ENCODE measurements at places on chromosomes 2 and 18.

- DNase-seq: no peak
These were observed 21.4 kb downstream of the ALMS1 start for GRCh38 chr2:73406996-73407395.

- no peak for DNase-seq
These were observed 68.3 kb downstream of the B3GNT2 start for GRCh38 chr2:62264186-62264585.

DNA sequence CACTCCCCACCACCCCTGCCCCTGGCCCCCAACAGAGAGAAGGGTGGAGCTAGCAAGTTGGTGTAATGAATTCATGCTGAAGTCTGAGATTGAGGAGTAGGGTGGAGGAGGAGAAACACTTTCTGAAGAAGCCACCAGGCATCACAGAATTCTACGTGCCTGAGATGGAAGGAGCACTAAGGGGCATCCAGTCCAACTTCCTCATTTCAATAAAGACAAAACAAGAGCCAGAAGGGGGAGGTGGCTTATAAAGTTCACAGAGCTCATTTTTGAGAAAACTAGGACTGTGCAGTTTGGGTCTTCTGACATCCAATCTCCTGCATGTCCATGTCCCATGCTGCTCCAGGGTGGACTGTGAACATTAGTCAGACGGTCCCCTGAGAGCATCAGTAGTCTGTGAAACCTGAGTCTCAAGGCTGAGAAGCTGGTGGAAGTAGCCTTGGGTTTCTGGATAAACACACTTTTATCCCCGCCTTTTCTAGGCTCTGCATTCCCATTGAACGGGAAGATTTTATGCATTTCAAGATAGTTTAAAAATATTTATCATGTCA is 77.7 kb downstream of the TRIM43 start:
- DNase-seq: no peak

DNA sequence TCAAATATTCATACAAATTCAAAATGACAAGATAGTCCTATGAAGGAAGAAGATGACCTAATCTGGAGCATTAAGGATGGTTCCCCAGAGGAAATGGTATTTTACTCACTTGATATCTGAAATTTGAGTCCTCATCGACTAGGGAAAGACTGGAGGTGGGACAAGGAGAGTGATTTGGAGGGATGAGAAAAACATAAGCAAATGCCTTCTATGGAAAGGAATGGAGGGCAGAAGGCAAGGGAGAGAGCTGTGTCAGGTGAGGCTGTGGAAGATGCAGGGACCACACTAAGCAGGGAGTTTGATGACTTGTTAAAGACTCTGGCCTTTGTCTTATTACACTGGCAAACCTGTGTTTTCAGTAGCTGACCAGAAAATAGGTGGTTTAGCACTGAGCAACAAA is 38.4 kb downstream of the CALCRL start:
- DNase-seq: no peak

GRCh38 chr2:100046961-100047947 is 95.1 kb downstream of the AFF3 start:
- no peak for DNase-seq

DNA sequence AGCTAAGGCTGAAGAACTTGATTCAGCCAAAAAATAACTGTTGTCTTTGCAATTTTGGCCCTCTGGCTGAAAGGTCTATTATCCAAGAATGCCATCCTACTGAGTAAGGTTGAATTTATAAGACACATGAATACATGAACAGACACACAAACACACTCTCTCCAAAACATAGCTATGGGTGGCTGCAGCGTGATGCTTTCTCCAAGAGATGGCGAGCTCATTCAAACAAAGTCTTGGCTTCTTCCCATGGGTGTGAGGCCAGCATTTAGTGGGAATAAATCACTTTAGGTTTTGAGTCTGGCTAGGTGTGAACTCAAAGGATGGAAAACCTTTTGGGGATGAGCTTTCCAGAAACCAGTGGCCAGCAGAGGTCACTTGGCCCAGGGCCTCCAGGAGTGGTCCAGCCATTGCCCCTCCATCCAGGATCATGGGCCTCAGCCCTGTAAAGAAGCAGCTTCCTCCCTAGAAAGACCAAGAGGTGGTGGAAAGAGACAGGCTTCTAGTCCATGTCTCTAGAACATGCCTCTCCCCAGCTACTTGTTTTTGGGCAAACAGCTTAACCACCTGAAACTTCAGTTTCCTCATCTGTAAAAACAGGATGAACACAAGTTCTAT is 11.0 kb upstream of the OSR1 start:
- no peak for DNase-seq

DNA sequence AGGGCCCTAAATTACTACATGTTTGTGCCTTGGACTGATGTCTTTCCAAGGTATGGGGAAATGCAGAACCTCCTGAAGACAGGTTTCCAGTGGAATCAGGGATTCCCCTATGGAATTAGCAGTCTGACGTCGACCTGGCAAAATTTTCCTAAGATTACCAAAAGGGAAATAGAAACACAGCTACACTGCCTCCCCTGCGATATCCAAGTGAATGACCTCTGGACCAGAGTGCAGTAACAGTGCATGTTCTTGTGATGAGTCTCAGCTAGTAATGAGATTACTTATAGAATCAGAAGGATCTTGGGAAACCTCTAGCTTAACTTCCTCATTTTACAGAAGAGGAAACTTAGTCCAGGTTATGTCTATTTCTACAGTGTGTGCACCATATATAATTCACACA is 21.3 kb upstream of the CHST9 start:
- no peak for DNase-seq

GRCh38 chr2:240672701-240673190 is 9.9 kb downstream of the AQP12B start:
- no peak for DNase-seq

DNA sequence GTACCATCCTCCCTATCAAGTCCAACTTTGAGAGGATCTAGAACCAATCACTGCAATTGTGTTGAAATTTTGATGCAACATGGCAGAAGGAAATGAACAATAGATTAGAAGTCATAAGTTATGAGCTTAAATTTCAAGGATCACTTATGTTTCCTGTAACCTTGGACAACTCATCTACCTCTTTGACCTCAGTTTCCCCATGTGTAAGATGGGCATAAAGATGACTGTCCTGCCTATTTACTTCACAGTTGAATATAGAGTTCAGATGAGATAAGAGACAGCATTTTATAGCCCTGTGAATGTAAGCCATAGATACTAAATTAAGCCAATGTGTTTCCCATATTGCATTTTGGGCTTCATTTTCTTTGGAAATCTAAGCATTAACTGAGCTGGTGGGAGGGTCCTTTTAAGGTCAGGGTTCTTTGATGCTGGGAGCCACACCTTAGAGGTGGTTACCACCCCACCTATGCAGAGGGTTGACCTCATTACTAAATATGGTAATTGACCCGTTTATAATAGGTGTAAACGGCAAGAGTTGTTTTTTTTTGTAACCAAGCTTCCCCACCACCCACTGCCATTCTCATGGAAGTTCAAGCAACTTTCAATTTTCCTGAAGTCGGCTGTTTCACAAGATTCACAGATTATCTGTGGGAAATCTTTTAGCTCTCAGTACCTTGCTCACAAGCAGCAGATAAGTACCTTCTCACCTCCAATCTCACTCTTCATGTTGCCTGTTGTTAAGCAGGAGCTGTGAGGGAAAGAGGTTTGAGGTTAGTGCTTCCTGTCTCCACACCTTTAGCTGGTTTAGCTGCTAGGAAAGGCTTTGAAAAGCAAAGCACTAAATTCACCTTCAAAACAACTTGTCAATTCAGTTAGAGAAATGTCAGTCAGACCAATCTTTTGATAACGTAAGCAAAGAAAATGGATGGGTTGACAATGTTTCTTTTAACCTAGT is 13.3 kb downstream of the CD28 start:
- DNase-seq: no peak

- DNase-seq: no peak
These were observed 2.3 kb downstream of the KIF1A start for GRCh38 chr2:240817496-240818292.

- DNase-seq: no peak
These were observed 95.3 kb downstream of the DCC start for GRCh38 chr18:52435301-52435700.

GRCh38 chr2:201139836-201140604 is 24.1 kb downstream of the CFLAR start:
- no peak for DNase-seq

DNA sequence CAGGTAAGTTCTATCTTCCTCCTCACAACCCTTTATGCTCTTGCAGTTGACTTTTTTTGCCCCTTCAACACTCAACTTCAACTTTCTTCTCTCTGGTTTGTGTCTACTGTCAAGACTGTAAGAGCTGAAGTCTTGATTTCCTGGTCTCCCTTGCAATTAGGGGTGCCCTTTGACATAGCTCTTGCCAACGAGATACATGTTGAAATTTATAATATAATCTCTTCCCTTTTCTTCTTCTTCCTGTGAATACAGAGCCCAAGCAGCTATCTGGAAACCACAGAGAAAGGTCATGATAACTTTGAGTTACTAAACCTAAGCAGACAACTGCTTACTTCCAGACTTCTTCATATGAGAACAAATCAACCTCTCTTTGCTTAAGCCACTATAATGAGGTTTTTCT is 163.5 kb downstream of the MC4R start:
- no peak for DNase-seq

DNA sequence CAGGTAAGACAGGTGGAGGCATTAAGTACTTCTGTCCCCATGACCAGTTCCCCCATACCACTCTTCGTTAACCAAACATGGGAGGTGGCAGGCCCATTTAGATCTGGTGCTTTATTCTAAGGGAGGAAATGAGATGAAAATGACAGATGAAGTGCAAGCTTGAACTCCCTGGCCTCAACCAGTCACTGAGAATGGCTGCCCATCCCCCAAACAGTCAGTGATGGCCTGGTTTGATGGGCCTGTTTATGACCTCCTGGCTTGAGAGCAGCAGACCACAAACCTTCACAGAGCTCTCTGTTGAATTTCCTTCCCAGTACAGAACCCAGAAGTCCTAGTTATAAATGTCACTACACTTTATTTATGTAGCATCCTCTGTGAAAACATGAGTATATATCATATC is 31.1 kb downstream of the EPAS1 start:
- no peak for DNase-seq

DNA sequence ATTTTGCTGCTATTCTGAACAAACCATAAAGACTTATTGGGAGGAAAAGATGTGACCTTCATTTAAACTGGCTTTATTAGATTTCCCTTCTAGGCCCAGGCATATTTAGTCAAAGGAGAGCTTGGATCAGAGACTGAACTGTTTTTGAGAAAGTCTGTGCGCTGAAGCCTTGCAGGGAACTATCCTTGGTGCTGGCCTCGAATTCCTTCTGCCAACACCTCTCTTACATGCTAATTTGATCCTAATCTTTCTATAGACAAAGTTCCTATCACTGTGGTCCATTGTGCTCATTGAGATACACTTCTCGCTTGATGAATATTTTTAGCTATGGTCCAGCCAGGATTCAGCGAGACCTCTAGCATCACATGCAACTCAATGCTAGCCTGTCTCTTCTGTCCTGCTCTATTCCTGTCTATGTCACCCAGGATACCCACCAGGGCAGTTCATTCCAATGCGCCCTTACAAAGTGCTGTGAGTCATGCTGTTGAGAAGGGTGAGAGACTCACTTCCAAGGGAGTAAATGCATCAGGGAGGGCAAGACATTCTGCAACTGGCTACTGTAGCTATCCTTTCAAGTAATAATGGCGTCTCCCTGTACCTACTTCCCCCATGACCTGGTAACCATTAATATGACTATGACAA is 356.7 kb upstream of the LYPD1 start:
- DNase-seq: no peak

DNA sequence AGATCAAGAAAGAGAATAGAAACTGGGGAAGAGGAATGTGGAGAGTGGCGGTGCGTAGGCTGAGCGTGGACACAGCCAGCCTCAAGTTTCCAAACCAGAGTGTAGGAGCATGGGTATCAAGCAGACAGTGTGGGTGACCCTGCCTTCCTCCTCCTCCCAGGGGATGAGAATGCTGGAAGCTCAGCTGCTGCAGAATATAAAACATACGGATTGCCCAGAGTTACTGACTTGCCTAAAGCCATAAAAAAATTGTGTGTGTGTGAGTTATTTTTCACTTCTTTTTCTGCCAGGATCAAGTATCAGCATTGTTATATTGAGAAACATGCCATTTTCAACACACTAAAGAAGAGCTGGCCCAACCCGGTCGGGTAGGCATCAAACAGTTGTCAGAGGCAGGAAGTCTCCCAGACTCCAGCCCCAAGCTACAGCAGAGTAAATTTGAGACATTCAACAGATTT is 333.3 kb upstream of the ACVR2A start:
- no peak for DNase-seq

- DNase-seq: no peak
These were observed 27.1 kb upstream of the IHH start for GRCh38 chr2:219087848-219088247.

DNA sequence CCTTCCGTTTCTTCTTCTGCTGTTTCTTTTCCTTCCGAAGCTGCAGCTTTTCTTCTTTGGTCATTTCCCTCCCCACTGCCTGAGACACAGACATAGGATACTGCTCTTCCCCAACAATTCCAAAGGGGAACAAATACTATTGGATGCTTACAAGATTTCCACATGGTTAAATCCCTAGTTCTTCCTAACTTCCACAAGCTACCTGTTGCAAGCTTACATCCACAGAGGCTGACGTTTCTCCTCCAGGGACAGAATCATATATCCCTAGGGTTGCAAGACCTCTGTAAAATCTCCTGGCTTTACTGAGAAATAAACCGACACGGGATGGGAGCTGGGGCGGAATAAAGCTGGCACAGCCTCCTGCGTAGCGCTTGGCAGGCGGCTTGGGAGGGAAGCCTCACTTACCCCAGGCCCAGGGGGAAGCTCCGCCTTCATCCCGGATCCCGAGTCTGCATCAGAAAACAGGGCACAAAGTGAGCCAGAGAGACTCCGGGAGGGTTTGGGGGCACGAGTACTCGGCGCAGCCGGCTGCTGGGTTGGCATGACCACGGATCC is 590 bp downstream of the EIF2B4 start:
- DNase-seq: peak; percentile 27

- no peak for DNase-seq
These were observed 757.2 kb downstream of the GALR1 start for GRCh38 chr18:78006774-78007260.

DNA sequence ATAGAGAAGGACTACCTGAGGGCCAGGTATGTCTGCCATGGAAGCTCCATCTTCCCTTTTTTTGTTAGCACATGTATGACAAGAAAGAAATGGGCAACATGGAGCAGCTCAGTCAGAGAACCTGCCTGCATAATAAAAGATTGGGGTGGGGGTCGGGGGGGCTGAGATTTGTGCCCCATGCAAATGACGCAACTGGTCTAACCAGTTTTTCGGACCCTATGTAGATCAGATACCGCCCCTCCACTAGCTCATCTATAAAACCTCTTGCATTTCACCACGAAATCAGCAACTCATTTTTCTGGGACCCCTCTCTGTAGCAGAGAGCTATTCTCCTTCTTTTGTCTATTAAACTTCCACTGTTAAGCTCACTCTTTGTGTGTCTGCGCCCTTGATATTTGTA is 657.2 kb downstream of the ERBB4 start:
- no peak for DNase-seq

- DNase-seq: no peak
These were observed 37.2 kb downstream of the ZNF521 start for GRCh38 chr18:25314838-25315190.

- no peak for DNase-seq
These were observed 116.8 kb downstream of the IKZF2 start for GRCh38 chr2:213034585-213034984.

- DNase-seq: no peak
These were observed 67.3 kb downstream of the CTNNA2 start for GRCh38 chr2:79580175-79580574.

- no peak for DNase-seq
These were observed 885.3 kb upstream of the CELF4 start for GRCh38 chr18:38450876-38451275.

GRCh38 chr2:12781329-12781728 is 64.6 kb downstream of the TRIB2 start:
- DNase-seq: no peak

GRCh38 chr2:234768608-234769196 is 183.1 kb upstream of the SH3BP4 start:
- no peak for DNase-seq
